HCEC 1CT (cell line): ENCODE measurements at places on chromosomes 1 and 21.

DNA sequence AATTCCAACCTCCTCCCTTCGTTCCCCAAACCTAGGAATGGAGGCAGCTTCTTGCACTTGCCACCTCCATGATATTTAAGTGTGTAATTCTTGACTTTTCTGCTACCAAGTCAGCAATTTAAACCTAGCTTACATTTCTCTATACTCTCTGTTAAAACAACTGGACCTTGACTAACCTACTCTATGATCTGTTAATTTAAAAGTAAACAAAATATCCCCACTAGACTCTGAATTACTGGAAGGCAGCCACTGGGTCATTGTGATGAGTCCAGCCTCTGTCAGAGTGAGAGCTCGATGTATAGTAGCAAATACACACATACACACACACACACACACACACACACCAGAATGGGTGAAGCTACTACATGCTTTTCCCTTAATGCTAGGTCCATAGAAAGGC, 40.0 kb upstream of the DHCR24 start:
- peak; percentile 45 for DNase-seq

- DNase-seq, result no peak
Measured at GRCh38 chr1:109573785-109574184, 25.4 kb downstream of the GNAI3 start.

- peak; percentile 57 for DNase-seq
Measured at GRCh38 chr1:25819491-25820246, at the start of gene MTFR1L. MTFR1L (plus strand) TSS chr1:25819954; CDS start chr1:25823105, 3,151 bp downstream.

DNA sequence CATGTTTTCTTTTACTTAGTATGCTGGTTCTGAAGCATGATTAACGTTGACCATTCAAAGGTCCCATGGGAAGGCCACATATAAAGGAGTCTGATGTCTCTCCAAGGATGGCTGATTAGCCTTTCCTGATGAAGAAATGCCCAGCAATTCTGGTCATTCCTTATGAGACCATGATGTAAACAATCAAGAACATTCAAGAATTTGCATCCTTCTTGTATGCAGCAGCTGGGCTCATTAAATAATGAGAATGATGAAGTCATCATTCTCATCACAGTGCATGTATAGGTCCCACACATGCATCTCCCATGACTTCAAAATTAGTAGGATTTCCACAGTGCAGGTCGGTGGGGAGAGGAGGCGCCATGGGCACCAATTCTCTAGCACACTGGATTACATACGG, 85.4 kb downstream of the APP start:
- no peak for DNase-seq

- DNase-seq, result no peak
Measured at GRCh38 chr1:10561497-10561896, 86.7 kb downstream of the PEX14 start.

- DNase-seq, result no peak
Measured at GRCh38 chr1:63864224-63864641, 90.4 kb downstream of the ROR1 start.
